ENCODE measurements at places on chromosomes 4 and X.

DNA sequence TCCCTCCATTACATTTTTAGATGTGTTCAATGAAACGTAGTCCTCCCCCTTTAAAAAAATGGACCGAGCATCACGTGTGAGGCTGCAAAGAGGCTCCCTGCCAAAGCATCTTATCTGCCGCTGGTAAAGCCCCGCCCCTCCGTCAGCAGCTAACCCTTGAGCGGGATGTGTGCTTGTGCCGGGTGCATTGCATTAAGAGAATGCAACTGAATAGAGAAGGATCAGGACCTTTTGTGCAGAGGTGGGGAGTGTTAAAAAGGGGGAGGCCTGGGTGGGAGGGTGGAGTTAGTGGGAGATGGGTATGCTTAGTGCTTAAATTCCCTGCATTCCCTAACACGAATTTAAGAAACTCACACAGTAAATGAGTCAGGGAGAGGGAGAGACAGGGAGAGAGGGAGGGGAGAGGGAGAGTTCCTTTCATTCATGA, 66.0 kb downstream of the TBL1X start:
- DNase-seq: peak; percentile 67

GRCh38 chrX:37816766-37817165, 30.6 kb downstream of the DYNLT3 start:
- DNase-seq: no peak

- no peak for DNase-seq
Observed at GRCh38 chr4:107120661-107121060, 84.5 kb upstream of the DKK2 start.

- DNase-seq: no peak
Observed at GRCh38 chr4:120718979-120719566, 203.5 kb downstream of the PRDM5 start.

DNA sequence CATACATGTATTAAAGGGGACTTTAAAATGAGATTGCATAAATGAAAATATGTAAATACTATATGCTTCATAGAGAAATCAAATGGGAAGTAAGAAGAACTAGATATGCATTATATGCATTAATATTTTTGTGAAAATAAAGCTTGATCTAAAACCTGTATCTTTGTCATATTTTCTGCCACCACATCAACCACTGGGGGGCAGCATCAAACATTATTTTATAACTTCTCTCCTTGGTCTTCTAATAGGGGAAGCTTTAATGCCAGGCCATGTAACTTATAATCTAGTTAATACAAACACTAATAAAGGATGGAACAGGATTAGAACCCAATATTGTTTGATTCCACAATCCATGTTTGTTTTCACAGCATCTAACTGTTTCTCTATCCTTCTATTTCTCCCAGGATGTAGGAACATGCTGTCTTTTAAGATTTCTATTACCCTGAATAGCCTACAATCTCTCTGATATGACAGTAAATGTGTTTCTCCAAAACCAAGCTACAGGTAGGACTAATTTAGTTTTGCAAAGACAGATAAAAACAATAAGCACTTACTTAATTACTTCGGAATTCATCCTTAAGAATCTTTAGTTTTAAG, 10.0 kb downstream of the QRFPR start:
- DNase-seq: peak; percentile 38

DNA sequence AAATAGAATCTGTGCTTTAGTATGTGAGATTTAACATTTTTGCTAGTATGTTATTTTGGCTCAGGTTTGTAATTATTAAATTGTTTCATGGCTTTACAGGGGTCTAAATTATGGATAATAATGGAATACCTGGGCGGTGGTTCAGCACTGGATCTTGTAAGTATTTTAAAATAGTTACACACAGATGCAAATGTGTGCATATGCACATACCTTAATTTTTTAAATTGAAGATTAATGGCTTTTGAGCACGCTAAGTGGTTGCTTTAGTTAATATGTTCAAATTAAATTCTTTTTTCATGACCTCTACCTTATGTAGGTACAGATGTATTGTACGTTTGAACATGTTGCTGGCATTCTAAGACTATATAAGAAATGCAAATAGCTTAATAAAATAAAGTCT, 40.2 kb downstream of the STK26 start:
- DNase-seq: no peak

DNA sequence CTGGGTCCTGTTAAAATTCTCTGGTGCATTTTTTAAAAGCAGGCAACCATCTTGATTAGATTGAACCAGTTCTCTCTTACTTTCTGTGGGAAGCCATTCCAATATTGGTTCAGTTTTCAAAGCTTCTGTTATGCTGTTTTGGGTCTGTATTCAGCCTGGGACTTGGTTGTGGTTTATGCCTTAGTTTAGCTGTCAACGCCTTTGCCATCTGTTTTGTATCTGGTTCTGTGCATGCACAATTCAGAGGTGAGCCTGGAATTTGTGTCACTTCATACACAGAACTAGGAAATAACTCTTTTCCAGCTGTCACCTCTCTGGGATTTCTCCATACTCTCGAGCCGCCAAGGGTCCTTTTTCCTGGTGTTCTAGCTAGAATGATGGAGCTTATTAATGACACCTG, 46.2 kb downstream of the STAP1 start:
- no peak for DNase-seq

- no peak for DNase-seq
Observed at GRCh38 chr4:83568062-83568461, 32.2 kb downstream of the GPAT3 start.

Measured in activated CD4-positive, alpha-beta memory T cell treated with anti-CD3 and anti-CD28 coated beads, Interleukin-2, amount 10 ng/mL, durations not matched to agents 7 days and 5 days (primary cell).